ENCODE measurements at places on chromosomes 7 and 10.

DNA sequence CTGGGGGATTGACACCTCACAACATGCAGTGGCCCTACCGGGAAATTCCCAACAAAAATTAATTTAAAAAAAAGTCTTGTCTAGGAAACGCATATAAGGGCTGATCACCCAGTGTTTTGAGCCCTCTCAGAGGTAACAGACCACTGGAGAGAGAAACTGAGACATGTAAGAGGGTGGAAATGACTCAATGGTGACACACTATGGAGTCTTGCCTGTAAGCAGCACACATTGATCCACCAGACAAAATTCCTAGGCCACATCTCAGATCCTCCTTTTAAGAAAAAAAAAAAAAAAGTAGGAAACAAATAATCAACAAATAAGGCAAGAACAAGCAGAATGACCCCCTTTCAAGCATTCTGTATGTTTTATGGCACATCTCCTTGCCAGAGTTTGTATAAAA lies 296.2 kb downstream of the MAGI2 start:
- DNase-seq, result no peak

DNA sequence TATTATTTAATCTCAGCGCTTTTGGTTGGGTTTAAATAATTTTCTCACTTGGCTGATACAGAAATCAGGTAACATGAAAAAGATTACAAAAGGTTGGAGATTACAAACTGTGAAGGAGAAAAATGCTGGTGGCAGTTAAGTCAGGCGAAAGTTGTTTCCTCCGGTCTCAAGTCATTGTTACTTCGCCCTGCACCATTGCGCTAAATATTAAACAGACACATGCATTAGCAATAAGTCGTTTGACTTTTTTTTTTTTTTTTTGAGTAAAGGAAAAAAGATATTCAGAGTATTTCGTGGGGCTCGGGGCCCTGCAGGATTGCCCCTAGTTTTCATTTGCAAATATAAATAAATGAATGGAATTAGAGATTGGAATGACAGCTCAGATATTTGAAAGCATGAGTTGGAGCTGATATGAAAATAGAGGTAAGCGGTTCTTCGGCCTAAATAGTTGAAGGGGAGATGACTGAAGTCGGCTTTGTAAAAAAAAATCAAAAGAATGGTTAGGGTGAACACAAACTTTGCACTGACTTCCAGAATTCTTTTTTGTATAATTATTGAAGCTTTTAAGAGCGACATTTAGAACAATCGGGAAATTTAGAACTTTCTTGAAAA lies 914 bp downstream of the SDHAF3 start:
- no peak for DNase-seq

DNA sequence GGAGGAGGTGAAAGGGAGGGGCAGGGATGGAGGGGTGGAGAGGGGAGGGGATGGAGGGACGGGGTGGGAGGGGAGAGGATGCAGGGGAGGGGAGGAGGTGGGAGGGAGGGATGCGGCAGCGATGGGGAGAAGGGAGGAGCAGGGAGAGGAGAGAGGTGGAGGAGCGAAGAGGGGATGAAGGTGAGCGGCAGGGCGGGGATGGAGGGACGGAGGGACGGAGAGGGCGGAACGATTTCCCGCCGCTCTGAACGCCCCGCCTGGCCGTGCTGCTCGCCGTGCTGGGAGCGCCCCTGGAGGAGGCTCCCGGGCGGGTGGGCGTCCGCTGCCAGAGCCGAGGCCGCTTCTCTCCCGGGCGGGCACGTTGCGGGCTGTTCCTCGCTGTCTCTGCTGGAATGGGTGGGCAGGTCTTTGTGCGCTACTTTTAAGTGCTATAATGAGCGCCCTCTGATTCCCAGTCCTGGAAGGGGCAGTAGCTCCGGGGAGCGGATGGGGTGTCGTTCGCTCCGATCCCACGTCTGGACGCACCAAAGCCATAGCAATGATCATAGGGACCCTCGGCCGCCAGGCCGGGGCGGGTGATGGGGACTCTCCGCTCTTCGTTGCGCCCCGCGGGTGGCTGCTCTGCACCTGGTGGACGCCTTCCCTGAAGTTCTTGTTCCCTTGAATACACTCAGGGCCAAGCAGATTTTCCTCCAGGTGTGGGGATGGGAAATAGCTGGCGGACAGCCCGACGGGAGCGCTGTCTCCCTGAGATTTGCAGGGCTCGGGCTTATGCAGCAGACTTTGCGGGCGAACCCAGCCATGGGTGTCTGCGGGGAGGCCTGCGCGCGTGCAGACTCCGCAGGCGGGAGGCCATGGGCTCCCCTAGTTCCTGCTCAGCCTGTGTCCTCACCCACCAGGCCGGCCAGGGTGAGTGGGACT lies 81.1 kb upstream of the CPXM2 start:
- DNase-seq, result no peak

GRCh38 chr7:55493408-55493807 lies 78.9 kb downstream of the VOPP1 start:
- DNase-seq, result no peak

GRCh38 chr10:61855771-61856170 lies 45.7 kb upstream of the ARID5B start:
- DNase-seq, result no peak

- DNase-seq, result no peak
Observed at GRCh38 chr10:36341471-36341870, 699.4 kb upstream of the FZD8 start.

DNA sequence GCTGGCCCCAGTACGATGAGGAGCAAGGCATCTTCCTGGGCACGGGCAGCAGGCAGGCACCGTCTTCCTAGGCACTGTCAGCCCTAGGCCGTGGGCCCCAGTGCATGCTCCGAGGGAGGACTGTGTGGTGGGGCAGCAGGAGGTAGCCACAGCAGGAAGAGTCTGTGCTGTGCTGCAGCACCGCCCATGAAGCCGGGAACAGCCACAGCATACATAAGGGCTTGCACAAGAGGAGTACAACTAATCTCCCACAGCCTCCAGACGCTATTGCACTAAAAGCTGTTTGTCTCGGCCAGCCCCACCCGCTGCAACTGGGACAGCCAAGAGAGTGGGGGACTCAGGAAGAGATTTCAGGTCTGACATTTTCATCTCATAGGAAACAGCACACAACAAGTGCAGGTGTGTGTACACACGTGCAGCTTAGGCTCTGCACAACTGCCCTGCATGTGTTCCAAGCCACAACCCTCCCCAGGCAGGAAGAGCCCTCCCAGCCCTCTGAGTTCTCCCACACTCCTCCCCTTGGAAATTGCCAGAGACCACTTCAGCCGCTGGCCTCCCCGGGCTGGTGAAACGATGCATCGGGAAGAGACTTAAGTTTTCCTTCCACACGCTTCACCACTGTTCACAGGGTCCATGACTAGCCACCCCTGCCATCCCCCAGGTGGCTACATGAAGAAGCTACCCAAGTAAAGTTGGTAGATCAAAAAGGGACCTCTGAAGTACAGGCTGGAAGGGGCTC lies 88.1 kb upstream of the DDC start:
- no peak for DNase-seq

DNA sequence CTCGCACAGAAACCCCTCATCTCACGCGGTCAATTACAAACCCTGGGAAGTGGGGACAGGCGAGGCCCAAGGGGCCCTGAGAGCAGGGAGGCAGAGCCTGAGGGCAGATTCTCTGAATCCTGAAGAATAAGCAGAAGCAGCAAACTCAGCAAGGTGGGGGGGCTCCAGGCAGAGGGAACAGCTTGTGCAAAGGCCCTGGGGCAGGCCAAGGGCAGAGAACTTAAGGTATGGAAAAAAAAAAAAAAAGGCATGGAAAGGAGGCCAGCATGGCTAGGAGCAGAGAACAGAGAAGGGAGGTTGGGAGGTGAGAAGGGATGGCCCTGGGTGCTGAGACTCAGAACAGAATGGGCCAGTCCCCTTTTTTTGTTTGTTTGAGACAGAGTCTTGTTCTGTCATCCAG lies 32.8 kb upstream of the TNRC18 start:
- no peak for DNase-seq

- no peak for DNase-seq
Observed at GRCh38 chr10:9254353-9254752, 1199.9 kb downstream of the GATA3 start.

DNA sequence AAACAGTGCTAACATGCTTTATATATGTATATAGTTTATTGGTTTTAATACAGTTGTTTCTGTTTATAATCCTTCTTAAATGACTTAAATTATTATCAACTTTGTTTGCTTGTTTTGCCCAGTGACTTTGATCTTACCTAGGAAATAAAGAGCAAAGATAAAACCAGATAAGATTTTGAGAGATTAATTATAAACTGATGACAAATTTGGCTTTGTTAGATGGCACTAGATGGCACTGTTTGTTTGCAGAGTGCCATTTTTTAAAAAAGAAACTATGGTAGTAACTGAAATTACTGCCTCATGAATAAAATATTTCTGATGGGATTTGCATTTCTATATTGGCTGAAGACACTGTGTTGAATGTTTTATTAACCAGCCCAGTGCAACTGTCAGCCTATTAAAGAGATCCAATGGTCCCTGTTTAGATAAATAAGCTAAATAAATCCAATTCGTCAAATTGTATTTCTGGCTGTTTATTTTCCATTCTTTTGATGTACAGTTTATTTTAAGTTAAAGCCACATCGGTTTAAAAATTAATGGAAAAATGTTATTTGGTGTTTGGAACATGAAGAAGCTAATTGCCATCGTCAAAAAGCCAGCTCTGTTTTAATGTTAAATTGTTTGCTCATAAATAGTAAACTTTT lies 28.7 kb downstream of the VTI1A start:
- DNase-seq, result no peak

GRCh38 chr10:102324061-102324460 lies 71.4 kb upstream of the NFKB2 start:
- DNase-seq, result no peak

DNA sequence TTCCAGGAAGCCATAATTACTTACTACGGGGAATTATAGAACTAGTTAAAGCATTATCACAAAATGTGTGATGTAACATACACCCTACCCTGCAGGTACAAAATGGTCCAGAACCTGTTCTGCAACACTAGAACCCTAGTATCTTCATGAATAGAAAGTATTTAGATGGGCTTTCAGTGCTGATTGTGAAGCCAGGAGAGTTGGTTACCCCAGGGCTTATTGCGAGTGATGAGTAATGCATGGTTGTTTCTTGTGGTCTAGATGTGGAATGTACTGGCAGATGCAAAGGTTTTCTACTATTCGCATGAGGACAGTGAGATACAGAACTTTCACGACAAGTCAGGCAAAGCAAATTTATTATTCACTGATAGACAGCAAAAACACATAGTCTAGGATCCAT lies 33.6 kb upstream of the AGR3 start:
- no peak for DNase-seq
